Mucosa of gallbladder (tissue), 1 donor: ENCODE measurements at places on chromosomes 4 and X. TPM values are rescaled to one million over a fixed set of nuclear protein-coding genes. Genes with fewer than 3 reads are reported as not detected.
A peak's percentile ranks its signal among the peaks of the same experiment; 100 is the strongest.

- DNase-seq, result no peak
These were observed 102.7 kb downstream of the CNKSR2 start for GRCh38 chrX:21476909-21477308.

DNA sequence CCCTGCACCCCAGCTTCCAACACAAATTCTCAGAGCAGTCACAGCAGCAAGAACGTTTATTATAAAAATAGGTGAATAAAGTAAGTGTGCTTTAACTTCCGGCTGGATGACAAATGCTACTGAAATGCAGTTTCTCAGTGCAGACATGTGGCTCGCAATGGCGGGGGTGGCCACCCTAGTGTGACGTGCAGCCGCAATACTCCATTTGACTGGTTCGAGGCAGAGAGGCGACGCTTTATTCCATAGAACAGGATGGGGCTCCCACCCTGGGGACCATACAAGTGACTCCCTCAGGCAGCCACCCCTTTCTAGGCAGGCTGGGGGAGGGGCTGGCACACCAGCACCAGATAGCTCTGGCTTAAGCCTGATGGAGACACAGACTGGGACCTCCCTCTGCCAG is 14.5 kb downstream of the TNIP2 start:
- no peak for DNase-seq

ODAPH gene
- total RNA-seq, result not detected

C4orf36 gene
- total RNA-seq, result 0.89 TPM

DNA sequence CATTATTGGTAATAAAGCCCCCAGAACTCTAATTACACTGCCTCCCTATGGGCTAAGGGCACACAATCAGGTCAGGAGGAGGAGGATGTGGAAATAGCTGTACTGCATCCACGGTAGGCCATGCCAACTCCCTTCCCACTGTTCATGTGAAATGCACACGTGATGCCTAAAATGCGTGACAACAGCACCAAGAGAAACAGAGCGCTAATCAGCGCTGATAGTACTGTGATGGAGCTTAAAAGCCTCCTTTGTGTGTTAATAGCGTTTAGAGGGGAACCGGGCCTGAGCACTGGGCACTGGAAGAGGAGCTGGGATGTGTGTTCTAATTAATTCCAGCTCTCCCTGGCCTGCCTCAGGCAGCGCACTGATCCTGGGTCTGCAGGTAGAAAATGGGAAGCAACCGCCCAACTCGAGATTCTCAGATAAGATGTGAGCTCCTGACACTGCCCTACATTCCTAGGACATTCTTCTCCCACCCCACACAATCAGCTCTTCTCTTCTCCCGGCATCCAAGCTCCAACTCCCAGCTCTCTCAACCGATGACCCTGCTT is 12.9 kb downstream of the DCTD start:
- DNase-seq, result no peak

DNA sequence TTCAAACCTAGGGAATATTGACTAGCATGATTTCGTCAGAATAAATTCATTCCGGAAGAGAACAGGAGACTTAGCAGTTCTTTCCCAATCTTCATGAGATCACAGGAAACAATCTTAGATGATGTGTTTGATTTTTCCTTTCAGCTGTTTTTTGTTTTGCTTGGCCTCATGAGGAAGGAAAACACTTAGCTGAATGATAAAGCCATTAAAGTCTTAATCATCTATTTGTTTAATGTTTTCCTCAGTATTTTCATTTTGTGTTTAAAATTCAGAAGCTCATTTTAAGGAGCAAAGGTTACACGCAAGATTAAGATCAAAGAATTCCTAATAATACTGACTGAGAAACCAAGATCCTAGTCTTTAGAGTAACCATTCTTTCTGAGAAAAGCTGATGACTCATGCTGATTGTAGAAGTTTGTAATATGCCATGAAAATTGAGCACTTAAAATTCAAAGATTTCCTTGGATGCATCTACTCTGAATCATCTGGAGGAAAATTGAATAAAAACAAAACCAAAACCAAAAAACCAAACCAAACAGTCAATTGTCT is 15.4 kb upstream of the TBC1D19 start:
- no peak for DNase-seq

GRCh38 chrX:65745992-65746391 is 78.5 kb downstream of the MSN start:
- DNase-seq, result no peak

- DNase-seq, result no peak
These were observed 41.9 kb downstream of the FHL1 start for GRCh38 chrX:136189222-136189621.

GRCh38 chr4:40520533-40520932 is 109.1 kb downstream of the RBM47 start:
- DNase-seq, result no peak

DNA sequence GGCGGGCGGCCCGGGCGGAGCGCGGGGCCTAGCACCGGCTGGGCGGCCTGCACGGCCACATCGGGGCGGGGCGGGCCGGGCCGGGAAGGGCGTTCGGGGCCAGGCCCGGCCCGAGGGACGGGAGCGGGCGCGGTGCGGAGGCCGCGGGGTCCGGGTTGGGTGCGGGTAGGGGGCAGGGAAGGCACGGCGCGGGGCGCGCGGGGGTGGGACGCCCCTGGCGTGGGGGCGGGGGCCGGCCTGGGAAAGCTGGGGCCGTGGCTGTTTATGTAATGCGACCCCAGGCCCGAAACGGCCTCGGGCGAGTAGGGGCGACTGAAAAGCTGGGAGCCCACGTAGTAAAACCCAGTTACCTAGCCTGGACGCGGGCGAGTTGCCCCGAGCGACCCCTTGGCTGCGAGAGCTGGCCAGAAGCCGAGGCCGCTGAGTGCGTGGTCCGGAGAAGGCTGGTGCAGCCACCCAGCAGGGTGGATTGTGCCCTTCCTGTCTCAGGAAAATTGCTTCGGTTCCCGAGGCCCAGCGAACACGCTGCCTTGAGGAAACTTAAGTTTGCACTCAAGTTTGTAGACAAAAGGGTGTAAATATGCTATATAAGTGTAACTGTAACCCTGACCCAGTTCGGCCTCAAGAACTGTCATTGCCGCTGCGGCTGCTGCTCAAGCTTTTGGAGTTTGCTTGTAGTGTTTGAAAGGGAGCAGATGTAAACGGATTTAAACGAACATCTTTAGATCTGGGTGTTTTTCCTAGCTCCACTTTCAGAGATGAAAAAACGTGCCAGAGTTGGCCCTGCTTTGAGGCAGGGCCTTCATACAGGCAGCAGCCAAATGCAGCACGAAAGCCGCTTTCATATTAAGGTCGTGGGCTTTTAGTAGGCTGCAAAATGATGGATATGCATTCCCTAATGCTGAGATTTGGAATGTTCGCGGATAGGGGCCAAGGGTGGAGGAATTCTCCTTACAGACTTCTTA is 674 bp downstream of the SEC24B start:
- DNase-seq, result peak; percentile 25

GRCh38 chr4:185955826-185956543 is 113.0 kb upstream of the TLR3 start:
- no peak for DNase-seq

DNA sequence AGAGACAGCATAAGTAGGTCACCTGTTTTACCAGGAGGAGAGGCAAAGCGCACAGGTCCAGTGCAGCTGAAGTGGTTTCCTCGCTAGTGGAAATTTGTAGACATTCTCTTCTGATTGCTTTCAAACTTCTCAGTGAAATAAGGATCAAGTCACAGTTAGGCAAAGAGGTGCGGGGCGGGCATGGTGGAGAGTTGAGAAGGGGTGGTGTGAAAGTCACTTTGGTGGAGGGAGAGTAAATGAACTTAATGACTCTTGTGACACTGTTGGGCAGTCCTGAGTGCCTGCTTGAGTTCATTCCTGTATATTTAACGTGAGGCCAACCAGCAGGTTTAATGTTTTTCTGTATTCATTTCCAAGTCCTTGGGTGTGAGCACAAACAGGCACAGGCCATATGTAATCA is 235.6 kb downstream of the TRIML1 start:
- no peak for DNase-seq

COL25A1 gene
- 0.55 TPM for total RNA-seq

ZNF157 gene
- total RNA-seq, result 0.29 TPM

DNA sequence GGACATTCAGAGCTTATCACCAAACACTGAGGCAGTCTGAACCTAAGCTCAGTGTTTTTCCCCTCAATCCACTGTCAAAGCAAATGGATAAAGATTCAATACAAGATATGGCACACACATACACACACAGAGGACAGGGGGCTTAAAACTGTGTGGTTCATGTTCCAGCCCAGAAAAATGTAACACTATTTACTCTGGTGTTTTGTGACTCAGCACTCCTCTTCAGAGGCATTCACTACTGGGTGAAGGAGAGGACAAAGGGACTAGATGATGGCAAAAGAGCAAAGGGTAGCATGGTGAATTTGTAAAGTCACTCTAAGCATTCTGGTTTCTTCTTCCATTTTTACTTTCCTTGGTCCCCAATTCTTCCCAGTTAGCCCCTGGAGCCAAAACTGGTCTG is 120.3 kb downstream of the ARHGEF9 start:
- no peak for DNase-seq

DNA sequence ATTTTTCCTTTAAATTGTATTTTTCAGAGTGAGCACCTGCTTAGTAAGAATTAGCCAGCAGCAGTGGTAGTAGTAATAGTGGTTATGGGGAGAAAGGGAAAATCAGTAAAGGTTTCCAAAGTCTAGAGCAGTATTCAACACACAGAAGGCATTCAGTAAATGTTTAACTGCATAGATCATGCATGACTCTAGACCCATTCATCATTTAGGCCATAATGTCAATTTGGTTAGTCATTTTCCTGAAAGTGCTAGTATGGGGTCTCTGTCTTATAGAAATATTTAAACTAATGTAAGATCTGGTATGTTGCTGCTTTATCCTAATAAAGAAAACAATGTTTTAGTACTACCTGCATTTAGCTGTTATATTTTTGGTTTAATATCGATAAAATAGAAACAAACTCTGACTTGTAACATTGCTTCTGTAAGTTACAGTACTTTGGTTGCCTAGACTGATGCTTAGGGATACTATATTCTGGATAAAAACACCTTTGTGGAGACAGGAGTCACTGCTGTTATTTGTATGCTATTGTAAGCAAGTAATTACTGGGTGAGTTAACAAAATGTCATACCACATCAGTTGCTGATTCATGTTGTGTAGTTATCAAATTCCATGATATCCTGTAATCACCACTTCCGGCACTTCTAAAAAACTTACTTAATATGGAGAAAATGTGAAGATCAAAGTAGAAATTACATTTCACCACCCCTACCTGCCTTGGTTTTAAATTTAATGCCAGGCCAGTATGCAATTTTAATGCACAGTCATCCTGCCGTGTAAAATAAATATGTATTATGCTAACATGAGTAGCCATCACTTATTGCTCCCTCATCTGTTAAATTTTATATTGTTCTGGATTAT is 115.8 kb upstream of the BMPR1B start:
- no peak for DNase-seq

DNASE1L1 gene
- 28.2 TPM for total RNA-seq

AMTN gene
- total RNA-seq, result not detected

GRCh38 chr4:109368661-109369060 is 65.0 kb upstream of the SEC24B start:
- DNase-seq, result no peak

DNA sequence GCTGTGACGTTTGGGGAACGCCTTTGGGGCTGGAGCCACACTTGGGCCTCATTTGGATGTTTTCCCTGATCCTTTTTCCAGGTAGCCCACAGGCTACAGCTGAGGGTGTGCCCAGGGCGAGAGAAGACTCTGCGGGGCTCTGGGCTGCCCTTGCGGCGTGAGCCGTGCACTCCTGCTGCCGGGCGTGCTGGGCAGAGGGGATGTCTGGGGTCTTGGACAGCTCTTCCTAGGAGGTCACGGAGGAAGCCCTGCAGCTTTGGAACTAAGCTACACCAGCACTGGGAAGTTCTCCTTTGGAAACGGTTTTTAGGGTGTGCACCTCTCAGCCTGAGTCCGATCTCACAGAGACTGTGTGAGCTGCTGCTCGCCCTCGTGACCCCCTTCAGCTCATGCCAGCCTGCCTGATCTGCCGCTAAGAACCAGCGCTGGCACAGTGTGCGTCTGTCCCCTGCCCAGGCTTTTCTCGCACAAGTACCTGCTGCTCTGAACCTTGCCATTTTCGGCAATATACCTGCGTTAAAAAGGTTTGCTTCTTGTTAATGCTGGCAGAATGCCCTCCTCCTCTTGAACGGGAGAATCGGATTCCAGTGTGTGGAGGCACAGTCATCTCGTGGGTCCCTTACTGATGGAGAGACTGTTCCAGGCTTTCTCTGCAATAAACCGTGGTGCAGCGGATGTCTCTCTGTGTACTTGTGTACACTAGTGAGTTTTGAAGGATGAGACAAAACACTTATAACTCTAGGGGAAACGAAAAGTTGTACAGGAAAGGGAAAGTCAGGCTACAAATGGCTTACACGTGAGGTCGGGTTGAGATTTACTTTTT is 14.3 kb downstream of the MSANTD1 start:
- no peak for DNase-seq

TCEAL2 gene
- total RNA-seq, result 10.5 TPM

SMR3B gene
- not detected for total RNA-seq

CFP gene
- total RNA-seq, result 2.4 TPM

DNA sequence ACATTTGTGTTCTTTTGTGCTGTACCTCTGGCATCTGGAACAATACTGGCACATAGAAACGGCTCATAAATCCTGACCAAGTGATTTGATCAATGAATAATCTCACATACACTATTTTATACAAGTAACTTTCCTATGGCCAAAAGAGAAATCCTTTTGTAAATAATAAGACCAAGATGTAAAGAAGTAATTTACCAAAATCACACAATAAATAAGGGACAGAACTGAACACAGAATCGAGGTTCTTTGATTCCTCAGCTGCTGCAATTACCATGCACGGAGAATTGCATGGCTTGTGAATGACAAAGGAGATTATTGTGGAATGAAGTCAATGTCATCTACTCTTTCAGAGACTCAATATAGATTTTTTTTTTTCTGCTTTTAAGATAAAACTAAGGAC is 576.8 kb upstream of the SMIM31 start:
- DNase-seq, result no peak

DNA sequence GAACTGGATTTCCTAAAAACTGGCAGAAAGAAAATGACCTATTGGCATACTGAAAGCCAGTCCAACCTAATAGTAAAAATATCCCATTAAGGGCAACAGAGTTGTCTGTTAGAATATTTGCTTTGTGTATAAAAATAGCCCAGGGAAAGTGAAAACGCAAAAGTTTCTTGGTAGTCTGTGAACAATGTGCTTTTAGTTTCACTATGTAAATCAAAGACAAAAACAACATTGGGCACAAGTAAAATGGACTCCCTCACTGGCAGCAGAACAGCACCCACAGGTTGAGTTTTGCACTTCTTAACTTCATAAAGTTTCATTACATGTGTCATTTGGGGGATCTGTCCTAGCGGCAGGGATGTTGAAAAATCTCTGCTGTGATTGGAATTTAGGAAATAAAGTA is 4.3 kb upstream of the FGG start:
- DNase-seq, result no peak

GRCh38 chrX:135713795-135714194 is 356 bp downstream of the CT45A1 start:
- no peak for DNase-seq

GRCh38 chrX:19332983-19333382 is 10.7 kb upstream of the PDHA1 start:
- no peak for DNase-seq

DNA sequence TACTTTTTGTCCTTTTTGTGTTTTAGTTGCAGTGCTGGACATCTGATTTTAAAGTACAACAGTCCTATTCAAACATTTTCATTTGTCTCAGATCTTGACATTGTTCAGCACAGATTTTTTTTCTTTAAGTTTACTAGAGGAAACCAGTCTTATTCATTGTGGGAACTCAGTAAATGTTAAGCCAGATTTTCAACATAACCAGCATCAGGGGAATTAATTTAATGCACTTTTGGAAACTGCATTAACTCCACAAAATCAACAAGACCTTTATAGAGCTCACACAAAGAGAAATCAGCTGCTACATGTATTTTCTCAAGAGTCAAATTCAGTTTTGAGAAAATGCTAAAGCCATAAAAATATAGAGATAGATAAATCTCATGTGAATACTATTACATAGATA is 9.9 kb downstream of the CPE start:
- DNase-seq, result no peak
